ENCODE measurements at places on chromosomes 5 and 9.

DNA sequence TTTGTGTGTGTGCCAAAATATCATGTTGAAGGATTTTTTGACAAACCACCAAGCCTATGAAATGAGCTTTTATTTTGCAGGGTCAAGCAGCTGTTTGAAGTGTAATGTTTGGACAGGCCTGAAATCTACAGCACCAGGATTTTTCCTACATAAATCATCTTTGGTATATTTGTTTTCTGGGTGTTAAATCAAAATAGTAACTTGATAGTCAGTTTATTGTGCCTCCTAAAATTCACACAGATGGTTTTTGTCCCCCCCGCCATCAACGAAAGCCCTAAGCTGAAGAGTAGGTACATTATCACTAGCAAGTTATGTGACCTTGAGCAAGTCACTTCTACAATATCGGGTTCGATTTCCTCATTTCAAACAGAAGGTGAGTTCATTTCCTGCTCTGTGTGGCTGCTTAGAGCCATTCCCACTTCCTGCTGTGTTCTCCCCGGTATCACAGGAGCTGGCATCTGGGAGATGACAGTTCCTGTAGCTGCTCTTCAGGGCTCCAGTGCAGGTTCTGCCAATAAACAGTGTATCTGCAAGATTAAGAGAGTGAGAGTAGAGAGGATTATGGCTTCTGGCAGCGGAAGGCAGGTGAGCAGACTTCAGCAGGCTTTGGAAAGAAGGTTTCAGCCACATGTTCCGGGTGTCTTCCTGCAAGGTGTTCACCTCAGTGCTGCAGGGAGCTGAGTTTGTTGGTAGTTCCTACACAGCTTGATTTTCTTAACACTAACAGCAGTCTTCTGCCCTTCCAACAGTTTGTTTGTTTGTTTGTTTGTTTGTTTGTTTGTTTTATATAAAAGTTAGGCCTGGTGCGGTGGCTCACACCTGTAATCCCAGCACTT, 48.4 kb upstream of the GNE start:
- DNase-seq: no peak

DNA sequence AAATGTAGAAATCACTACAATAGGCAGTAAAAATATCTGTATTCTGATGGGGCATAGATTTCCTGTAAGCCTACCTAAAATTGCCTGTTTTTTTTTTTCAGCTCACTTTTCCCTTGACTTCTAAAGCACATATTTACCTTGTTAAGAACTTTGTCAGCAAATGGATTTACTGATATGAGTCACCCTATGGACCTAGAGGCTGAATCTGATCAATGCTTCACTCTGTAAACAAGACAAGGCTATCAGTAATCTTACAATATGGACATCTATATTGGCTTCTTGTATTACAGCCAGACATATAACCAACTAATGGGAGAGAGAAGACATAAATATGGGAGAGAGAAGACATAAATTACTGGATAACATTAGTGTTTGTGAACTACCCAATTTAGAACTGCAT, 792.7 kb upstream of the CHD1 start:
- no peak for DNase-seq

- no peak for DNase-seq
Measured at GRCh38 chr9:29332789-29333188, 1759.5 kb upstream of the C9orf72 start.

DNA sequence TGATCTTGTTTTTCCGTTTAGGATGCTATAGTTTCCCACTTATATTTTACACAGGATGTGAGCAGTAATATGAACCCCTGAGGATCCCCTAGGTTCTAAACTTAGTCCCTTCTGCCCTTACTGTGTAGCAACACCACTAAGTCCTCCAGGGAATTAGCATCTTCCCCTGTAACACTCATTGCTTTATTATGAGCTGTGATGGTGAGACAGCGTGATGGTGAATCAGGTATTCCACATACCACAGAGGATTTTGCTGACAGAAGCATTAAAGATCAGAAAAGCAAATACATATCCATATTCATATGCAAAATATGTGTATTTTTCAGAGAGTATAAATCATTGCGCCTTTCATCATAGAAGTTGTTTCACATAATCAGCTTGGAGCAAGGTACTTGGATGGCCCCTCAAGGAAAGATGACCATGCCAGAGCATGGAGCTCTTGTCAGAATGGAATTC, 317.0 kb downstream of the ICE1 start:
- DNase-seq: no peak

GRCh38 chr5:41083306-41083705, 12.2 kb upstream of the MROH2B start:
- DNase-seq: no peak

- DNase-seq: no peak
Measured at GRCh38 chr5:93364378-93364777, 216.6 kb downstream of the NR2F1-AS1 start.

- no peak for DNase-seq
Measured at GRCh38 chr5:178941361-178941760, 363 bp downstream of the ZNF454 start.

- DNase-seq: no peak
Measured at GRCh38 chr9:89480825-89481537, 16.9 kb downstream of the SEMA4D start.

GRCh38 chr9:120830151-120830550, 12.6 kb downstream of the PSMD5 start:
- DNase-seq: no peak

DNA sequence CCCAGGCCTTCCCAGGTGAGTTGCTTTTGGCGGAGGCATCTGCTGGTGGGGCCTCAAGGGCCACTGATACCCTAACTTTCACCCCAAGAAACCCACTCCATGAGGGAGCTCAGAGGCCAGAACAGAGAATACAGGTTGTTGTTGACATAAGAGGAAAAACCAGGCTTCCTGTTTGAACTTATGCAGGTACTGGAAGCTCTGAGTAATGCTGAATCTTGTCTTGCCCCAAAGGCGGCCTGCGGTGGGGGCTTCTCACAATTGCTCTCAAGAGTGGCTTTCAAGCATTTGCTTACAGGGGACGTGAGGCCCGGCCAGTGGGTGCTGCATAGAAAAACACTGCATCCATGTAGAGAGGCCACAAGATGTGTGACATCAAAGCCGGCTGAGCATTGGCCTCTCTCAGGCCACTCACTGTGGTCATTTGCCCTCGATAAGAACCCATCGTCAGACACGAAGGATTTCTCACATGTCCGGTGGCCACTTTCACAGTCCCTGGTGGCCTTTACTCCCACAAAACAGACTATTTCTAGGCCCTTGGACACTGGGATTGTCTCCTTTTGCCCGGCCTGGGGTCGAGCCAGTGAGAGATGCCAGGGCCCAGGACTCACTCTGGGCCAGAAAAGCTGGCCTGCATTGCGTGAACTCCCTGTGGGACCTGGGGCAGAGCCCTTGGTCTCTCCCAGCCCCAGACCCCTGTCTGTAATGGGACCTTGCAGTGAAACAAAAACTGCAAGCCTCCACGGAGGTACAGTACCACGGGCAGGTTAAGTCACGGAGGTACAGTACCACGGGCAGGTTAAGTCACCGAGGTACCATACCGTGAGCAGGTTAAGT, 34.5 kb upstream of the TCF7 start:
- DNase-seq: no peak

DNA sequence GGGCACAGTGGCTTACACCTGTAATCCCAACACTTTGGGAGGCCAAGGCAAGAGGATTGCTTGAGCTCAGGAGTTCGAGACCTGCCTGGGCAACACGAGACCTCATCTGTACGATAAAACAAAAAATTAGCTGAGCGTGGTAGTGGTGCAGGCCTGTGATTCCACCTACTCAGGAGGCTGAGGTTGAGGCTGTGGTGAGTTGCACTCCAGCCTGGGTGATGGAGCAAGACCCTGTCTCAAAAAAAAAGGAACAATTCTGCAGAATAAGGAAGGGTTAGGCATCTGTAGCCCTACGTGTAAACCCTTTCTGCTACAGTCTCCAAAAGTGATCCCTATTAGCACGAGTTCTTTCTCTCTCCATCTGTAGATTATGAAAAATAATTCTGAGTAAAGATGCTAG, 19.9 kb downstream of the CDC26 start:
- no peak for DNase-seq

- no peak for DNase-seq
Measured at GRCh38 chr5:1536871-1537602, 13.3 kb upstream of the LPCAT1 start.

GRCh38 chr5:148382961-148383360, 797 bp upstream of the FBXO38 start:
- DNase-seq: no peak

- DNase-seq: no peak
Measured at GRCh38 chr9:137919095-137919465, 41.5 kb downstream of the CACNA1B start.

- no peak for DNase-seq
Measured at GRCh38 chr5:50441493-50441955, 436 bp upstream of the EMB start.

DNA sequence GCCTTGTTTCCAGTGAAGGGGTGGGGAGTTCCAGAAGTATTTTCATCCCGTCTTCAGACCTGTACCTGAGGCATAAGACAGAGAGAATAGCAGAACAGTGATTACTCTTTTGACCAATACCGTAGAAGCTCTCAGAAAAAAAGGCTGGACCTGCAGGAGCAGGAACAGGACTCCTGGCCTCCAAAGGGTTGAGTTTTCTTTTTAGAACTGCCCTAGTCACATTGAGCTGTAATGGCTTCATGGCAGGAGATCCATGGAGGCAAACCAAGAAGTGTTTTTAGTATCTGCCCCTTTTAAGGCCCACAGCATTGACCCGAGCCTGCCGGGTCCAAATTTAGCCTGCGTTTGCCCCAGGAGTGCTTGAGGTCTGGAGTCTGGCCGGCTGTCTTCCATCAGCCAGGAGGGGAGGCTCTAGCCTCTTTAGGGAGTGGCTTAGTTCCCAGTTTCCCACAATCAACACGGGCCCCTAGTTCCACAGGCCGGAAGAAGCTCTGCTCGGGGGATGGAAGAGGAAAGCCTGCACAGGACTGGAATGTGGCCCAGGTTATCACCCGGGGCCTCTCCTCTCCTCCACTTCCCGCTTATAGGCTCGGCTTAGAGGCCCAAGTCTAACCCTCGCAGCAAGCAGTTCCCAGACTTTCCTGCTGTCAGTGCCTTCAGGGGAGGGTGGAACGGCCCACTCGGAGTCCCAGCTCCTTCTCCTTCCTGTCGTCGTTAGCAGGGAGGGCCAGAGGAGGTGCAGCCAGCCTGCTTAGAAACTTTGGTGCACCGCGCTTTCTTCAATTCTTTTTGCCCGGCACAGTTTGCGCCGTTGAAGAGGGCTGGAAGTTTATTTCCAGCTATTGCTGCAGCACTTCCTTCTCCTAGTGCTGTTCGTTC, 80.7 kb downstream of the C9orf152 start:
- DNase-seq: no peak

- no peak for DNase-seq
Measured at GRCh38 chr5:141039061-141039460, 12.1 kb upstream of the PCDHB1 start.

- DNase-seq: no peak
Measured at GRCh38 chr5:39254671-39255070, 35.3 kb upstream of the FYB1 start.

DNA sequence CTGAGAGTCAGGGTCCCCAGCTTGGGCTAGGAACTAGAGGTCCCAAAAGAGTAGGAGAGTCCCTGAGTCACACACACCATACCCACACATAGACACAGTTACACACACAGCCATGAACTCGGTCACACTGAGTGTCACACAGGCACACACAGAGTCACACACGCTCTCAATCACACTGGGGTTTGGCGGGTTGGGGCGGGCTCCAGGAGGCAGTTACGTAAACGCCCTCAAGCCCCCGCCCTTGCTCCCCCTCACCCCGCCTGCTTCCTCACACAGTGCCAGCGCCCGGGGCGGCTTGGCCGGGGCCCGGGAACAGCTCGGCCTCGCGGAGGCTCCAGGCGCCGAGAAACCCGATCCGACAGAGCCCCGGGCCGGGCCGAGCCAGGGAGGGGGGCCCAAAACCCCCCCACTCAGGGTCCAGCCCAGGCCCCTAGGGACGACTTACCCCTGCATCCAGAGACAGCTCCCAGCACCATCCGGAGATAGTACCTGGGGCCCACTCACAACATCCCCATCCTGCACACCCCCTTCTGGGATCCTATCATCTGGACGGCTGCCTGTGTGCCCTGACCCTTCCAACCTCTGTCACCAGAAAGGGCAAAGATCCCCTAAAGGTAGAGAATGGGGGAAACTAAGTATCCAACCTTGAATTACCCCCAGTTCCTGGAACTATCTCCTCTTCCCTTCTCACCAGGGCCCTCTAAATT, 3.5 kb upstream of the CNTFR start:
- no peak for DNase-seq

DNA sequence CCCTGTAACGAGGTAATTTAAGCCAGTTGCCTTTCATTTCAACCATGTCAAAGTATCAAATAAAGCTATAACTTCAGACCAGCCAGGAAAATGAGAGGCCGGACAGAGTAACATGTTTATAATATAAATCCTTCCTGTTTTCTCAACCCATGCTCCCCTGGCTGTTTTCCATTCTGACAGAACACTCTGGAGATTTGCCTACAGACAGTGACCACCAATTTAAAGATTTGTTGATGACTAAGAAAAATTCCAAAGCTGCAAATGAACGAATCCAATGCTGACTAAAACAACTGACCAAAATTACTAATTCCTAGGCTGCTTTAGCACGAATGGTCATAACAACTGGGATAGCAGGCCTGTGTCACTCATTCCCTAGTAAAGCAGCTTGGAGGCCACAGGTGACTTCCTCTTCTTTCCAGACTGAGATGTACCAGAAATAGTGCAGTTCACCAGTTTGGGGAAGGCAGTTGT, 141.4 kb downstream of the AOPEP start:
- no peak for DNase-seq

DNA sequence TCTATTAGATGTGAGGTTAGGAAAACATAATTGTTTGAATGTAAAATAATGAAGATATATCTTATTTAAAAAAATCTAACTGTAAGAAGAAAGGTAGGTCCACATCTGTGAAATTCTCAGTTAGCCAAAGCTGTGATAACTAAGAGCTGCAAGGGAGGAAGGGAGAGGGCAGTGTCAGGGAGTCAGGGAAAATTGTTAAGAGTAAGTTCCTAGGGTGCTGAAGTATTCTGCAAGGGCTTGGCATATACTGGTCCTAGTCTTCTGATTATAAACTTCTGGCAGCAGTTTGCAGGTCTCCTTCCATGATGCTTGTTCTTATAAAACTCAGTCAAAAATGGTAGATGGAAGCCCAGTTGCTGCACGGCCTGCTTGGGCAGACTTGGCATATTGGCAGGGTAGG, 233.2 kb downstream of the NMUR2 start:
- DNase-seq: no peak

- no peak for DNase-seq
Measured at GRCh38 chr5:134175921-134176510, 734 bp downstream of the SKP1 start.
